M059J (cell line): ENCODE measurements at places on chromosomes 16 and 17. TPM values are rescaled to one million over a fixed set of nuclear protein-coding genes. Genes with fewer than 3 reads are reported as not detected.
A peak's percentile ranks its signal among the peaks of the same experiment; 100 is the strongest.

- DNase-seq = no peak
Observed at GRCh38 chr16:31393056-31393455, at the start of gene ITGAD. ITGAD (plus strand) TSS chr16:31393335; CDS start chr16:31393361, 26 bp downstream.

GRCh38 chr16:67868290-67868689, 4.6 kb upstream of the EDC4 start:
- no peak for DNase-seq

DNA sequence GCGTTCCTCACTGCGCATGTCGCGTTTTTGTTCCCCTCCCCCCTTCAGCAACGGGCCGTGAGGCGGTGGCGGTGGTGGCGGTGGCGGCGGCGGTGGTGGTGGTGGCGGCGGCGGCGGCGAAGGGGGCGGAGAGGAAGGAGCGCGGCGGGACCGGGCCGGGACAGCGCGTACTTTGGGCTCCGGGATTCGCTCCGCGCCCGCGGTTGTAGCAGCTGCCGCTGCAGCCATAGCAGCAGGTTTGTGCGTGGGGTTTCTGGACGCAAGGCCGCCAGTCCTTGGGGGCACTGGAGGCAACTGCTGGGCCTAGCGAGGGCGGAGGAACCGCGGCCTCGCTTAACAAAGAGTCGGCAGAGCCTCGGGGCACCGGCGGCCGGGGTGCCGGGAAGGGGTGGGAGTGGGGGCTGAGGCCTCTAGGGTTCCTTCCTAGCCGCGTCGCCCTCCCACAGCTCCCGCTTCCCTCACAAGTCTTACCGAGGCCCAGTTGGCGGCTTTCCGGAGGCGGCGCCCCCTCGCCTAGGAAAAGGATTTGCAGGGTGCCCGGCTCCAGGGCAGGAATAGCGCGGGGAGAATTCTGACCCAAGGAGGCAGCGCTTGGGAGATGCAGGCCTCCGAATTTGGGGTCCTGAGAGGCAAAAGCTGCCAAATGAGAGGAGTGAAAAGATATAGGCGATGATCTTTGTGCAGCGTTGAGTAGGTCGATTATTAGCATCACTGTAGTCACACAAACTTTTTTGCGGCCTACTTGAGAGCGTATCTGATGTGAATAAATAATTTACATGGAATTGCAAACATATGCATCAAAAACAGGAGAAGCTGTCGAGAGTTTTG, at the start of gene DDX42:
DDX42 (plus strand) TSS at position 30 of the 828 bp plus-strand sequence. CDS start 12,880 bp downstream, outside the sequence.
- peak; percentile 60 for DNase-seq

GRCh38 chr17:17826342-17826713, 10.5 kb downstream of the SREBF1 start:
- no peak for DNase-seq

GRCh38 chr17:47993031-47993564, 22.2 kb downstream of the CDK5RAP3 start:
- DNase-seq = no peak

- no peak for DNase-seq
Observed at GRCh38 chr17:1286379-1287106, 7.1 kb downstream of the TRARG1 start.

GRCh38 chr17:54948380-54948779, 20.1 kb downstream of the COX11 start:
- DNase-seq = peak; percentile 98

GRCh38 chr17:80981929-80982425, 9.7 kb upstream of the CHMP6 start:
- no peak for DNase-seq

- peak; percentile 26 for DNase-seq
Observed at GRCh38 chr17:7313890-7314718, 1.1 kb downstream of the GPS2 start.

- no peak for DNase-seq
Observed at GRCh38 chr17:77809814-77810213, 148.7 kb upstream of the TNRC6C start.

GRCh38 chr16:57427307-57427706, 19.9 kb downstream of the CIAPIN1 start:
- DNase-seq = no peak

- peak; percentile 96 for DNase-seq
Observed at GRCh38 chr16:3950343-3951193, 70.1 kb upstream of the CREBBP start.

GRCh38 chr17:17855976-17856375, 19.2 kb upstream of the SREBF1 start:
- DNase-seq = no peak

Gene AATK
- 0.10 TPM in 1 of 2 replicates, not detected in the other for total RNA-seq

Gene ZNF597
- total RNA-seq = 3.4 and 4.9 TPM in 2 replicates
